ENCODE measurements at places on chromosomes 7 and 10.

- no peak for DNase-seq
These were observed 980 bp downstream of the TMEM26 start for GRCh38 chr10:61452151-61452651.

DNA sequence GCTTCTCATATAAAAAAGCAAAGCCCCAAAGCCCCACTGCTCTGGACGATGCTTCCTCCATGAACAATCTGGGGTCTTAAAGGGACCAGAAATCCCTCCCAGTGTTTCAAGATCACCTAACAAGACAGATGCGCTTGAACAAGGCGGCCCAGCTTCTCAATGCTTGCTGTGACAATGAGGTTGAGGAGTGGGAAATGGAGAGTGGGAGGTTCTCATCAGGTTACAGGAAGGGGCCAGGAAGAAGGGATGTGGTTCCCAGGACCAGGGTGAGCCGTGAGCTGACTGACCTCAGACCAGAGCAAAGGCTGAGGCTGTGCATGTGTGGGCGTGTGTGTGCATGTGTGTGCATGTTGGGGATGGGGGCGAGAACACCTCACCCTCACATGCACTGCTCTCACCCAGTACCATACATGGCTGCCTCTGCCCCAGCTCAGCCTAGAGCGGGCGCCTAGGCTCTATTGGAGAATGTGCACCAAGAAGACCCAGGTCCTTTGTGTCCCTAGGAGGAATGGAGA, 220.8 kb upstream of the GPR26 start:
- no peak for DNase-seq

- DNase-seq: no peak
These were observed 9.5 kb upstream of the GSTO1 start for GRCh38 chr10:104245066-104245632.

GRCh38 chr7:27191833-27192545, 7.0 kb upstream of the HOXA11 start:
- DNase-seq: no peak

DNA sequence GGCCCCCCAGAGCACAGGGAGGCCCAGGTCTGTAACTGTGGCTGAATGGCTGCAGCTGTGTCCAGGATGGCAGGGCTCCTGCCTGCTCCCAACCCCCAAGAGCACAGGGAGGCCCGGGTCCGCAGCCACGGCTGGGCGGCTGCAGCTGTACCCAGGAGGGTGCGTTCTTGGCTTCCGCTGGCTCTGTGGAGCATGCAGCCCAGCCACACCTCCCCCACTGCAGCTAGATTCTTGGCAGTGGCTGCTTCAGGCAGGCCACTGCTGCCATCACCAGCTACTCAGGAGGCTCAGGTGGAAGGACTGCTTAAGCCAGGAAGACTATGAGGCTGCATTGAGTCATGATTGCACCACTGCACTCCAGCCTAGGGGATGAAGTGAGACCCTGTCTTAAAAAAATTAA, 27.9 kb downstream of the C7orf25 start:
- DNase-seq: no peak

GRCh38 chr10:75076348-75076747, 35.1 kb upstream of the SAMD8 start:
- DNase-seq: no peak

DNA sequence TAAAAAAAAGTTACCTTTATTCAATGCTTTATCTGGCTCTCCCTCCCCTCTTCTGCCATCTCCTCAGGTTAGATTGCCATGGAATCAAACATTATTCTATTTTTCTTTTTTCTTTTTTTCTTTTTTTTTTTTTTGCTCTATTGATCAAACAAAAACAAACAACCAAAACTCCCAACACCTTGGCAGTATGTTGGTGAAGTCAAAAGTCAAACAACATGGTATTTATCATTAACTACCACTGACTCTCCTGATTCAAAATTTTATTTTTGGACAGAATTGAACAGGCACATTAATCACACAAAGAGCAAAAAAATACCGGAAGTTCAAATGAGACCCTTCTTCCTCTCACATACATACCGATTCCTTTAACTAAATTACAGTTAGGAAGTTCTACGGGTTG, 6.4 kb downstream of the PON1 start:
- DNase-seq: no peak

DNA sequence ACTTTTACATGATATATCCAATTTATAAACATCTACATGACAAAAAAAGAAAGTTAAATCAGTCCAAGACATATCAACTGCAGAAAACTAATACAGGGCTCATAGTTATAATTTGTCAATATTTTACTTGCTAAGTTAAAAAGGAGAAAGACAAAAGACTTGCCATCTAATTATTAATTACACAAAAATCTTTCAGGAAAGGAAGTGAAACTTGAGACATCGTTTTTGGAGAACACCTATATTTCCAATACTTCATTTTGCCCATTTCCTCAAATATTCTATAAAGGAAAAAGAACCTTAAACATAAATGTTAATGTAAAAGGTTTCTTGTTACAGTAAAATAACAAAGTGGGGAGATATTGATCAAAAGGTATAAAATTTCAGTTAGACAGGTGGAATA, 148.7 kb downstream of the CACNA2D1 start:
- DNase-seq: no peak

GRCh38 chr7:82633592-82633991, 190.0 kb upstream of the CACNA2D1 start:
- no peak for DNase-seq

DNA sequence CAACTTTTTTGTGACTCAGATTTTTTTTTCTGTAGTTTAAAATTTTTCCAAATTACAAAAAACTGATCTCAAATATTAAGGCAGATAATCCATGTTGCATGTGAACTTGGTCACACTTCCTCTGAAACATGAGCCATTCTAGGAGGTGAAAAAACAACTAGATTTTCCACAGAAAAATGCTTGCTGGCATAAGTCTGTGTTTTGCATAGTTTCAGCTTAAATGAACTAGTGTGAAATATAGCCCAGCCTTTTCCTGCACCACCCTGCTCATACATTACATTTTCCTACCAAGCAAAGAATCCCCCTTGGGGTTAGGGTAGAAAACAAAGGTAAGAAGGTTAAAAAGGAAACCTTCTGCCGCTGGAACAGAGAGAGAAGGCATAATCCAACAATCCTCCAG, 48.2 kb downstream of the SLC25A13 start:
- no peak for DNase-seq

DNA sequence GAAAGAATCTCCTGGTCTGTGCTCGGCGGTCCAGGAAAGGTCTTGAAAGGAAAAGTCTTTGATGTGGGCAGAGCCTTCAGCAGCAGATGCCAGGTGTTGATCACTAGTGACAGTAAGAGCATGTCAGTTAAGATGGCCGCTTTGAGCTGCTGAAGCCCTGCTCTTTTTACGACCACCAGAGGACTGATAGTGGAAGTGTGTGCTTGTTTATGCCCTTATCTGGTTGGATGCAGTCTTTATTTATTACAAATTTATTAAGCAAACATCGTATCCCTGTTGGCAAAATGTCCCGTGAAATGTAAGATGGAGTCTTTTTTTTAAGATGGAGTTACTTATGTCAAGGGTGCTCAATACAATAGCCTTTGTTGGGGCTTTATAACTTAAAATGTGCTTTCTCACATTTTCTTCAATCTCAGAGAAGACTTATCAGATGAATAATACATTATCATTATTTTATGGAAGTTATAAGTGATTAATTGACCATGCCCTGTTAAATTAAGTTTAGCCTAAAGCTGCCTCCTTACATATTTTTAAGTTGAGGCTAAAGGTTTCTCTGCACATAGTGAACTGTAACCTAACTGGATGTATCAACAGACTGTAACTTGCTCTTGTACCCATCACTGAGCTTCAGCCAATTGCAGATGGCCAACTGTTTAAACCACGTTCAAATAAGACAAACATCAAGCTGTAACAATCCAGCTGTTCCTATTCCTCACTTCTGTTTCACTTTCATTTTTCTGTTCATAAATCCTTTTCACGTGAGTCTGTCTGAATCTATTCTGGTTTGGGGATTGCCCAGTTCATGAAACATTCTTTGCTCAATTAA, 97.4 kb upstream of the PIK3CG start:
- DNase-seq: no peak

DNA sequence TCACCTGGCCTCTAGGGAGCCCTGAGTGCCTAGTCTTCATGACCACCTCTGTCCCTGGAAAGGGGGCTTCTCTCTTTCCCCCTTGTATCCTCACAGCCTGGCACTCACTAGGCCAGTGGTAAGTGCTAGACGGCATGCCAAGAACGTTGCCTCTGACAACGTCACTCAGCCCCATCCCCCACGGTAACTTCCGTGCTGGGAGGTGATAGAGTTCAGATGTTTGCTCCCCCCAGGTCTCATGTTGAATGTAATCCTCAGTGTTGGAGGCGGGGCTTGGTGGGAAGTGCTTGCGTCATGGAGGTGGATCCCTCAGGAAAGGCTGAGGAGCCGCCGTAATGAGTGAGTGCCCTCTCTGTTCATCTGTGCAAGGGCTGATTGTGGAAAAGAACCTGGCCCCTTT, 343.3 kb upstream of the MKI67 start:
- no peak for DNase-seq

- no peak for DNase-seq
These were observed 17.2 kb upstream of the LRRC17 start for GRCh38 chr7:102895602-102896001.

DNA sequence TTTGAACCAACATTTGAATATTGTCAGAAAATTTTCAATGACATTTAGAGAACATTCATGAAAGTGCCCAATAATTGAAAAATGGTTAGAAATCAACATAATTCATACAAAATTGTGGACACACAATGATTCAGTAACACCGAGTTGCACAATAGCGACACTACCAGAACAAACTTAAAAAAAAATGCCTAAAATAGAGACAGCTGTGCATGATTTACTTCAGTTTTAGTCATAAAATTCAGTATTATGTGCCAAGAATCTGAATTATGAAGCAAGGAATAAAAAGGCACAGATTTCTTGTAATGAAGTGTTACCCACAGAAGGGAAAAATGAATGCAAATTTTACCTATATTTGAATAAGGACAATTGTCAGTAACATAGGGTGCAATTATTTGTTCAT, 396.0 kb downstream of the SEMA3D start:
- no peak for DNase-seq
